Activated naive CD8-positive, alpha-beta T cell treated with anti-CD3 and anti-CD28 coated beads for 36 hours (primary cell): ENCODE measurements at places on chromosomes 2 and 18. TPM values are rescaled to one million over a fixed set of nuclear protein-coding genes. Genes with fewer than 3 reads are reported as not detected.

The LIPG gene
- 0.45 TPM for total RNA-seq

The BCL2 gene
- 67.3 TPM for total RNA-seq

The INO80C gene
- total RNA-seq, result 38.4 TPM

The FLACC1 gene
- total RNA-seq, result 1.3 TPM

The CCDC68 gene
- not detected for total RNA-seq

DNA sequence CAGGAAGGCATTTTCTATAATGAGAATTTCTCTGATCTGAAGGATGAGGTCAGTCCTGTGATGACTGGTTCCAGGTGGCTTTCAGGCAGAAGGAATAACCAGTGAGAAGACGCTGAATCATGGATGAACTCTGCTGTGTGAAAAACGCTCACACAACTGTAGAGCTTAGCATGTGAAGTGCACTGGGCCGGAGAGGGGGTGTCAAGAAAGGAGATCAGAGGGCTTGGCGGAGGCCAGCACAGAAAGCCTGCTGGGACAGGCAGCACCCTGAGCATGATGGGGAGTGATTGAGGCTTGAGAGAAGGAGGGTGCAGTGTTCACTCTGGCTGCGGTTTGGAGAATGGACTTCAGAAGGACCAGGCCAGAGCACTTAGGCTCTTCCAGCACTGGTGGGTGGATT lies 236.5 kb downstream of the TPGS2 start:
- no peaks in the 10 kb centered on the region for H3K27me3 ChIP-seq
- H3K27ac ChIP-seq, result no peak overlapping the region
- H3K4me1 ChIP-seq, result no peaks in the 10 kb centered on the region
- no peak for DNase-seq

DNA sequence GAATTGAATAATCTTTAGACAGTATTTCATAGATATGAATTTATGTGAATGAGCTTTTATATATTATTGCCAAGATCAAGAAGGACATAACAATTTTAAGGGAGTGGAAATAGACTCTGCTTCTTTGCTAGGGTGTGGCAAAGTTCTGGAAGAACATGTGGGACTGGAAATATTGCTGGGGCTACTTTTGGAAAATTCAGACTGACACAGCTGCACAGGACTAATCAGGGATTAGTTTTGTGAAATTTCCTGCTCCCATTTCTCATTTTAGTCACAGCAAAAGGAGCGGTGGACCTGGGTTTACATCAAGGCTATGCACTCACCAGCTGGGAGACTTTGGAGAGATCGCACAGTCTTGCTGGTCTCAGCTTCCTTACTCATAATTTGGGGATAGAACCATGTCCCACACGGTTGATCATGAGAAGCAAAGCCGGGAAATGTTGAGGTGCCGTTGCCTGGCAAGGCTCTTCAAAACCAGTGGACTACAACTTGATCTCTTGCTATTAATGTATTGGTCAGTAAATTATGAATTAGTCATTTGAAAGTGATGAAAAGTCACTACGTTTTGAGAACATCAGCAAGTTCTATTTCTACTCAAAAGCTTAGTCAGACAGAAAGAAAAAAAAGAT lies 42.4 kb downstream of the IL1RL2 start:
- peaks cover 2% of the 10 kb centered on the region for H3K27me3 ChIP-seq
- peaks cover 45% of the 10 kb centered on the region for H3K4me1 ChIP-seq
- H3K36me3 ChIP-seq, result peaks cover 3% of the 10 kb centered on the region
- no peak overlapping the region for H3K4me3 ChIP-seq
- DNase-seq, result no peak
- H3K27ac ChIP-seq, result no peak overlapping the region

- peaks cover 48% of the 10 kb centered on the region for H3K4me1 ChIP-seq
- peaks cover 3% of the 10 kb centered on the region for H3K36me3 ChIP-seq
- DNase-seq, result no peak
- peak overlapping the region; percentile 40 for H3K27ac ChIP-seq
Measured at GRCh38 chr2:157891643-157892041, 15.5 kb upstream of the ACVR1 start.

DNA sequence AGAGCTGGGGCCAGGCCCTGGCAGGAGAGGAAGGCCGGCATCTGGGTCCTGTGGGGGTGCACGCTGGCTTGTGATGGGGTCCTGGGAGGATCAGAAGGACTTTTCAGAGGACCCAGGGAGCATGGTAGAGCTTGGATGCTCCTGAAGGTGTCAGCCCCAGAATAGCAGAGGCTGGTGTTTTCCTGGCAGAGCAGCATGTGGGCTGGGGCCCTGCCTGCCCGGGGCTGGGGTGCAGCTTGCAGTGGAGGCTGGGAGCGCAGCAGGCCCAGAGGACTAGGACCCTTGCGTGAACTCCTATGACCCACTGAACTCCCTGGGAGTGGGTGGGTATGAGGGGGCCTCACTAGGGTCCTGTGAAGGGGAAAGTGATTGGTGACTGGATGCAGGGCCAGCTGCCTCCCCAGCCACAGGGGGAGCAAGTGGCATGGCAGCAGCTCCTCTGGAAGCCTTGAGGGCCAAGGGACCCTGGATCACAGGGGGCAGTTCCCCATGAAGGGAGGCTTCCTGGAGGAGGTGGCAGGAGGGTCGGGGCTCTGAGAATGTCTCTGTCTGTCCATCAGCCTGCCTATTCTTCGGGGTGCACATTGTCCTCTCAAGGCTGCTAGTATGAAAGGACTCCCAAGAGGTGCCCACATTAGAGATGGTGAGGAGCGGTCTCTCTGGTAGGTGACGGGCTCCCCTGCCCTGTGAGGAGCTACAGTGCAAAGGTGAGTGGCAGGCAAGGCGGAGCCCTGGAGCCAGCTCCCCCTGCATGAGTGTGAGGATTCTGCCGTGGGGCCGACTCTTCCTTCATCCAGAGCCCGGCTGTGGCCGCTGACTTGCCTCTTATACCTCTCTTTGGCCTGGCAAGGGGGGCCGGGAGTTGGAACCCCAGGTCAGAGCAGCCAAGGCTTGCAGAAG lies 249.0 kb downstream of the DYSF start:
- H3K4me3 ChIP-seq, result no peak overlapping the region
- no peaks in the 10 kb centered on the region for H3K4me1 ChIP-seq
- H3K27ac ChIP-seq, result no peak overlapping the region

- H3K27me3 ChIP-seq, result no peaks in the 10 kb centered on the region
- no peak overlapping the region for H3K4me3 ChIP-seq
- H3K4me1 ChIP-seq, result no peaks in the 10 kb centered on the region
- DNase-seq, result no peak
- H3K36me3 ChIP-seq, result peaks cover 26% of the 10 kb centered on the region
Measured at GRCh38 chr2:171307560-171307959, 126.2 kb downstream of the METTL8 start.

DNA sequence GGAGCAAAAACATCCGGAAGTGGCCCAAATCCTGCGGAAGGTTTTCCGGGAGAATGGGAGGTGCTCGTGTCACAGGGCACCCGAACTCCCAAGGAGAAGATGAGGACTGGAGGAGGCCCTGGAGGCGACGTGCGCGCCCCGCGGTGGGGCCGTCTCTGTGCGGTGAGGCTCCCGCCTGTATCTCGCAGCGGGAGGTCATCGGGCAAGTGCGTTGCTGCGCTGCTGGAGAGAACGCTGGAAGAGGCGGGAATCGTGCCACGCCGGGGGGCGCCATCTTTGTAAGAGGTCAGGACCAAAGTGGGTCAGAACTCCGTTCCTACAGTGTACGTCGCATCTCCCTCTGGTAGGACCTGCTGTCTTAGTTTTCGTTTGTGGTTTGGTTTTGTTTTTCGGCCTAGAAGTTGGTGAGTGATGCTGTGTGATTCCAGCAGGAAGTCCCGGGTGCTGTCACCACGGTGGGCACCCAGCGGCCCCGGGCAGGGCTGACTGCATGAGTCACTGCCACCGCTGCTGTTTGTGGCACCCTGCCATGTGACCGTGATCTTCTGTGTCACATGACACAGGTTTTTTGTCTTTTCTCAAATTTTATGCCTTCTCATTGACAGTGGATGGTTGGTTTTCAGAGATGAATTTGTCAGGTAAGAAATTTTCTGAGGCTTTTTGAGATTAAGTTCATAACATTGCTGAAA lies 21.5 kb upstream of the ATP9B start:
- no peaks in the 10 kb centered on the region for H3K36me3 ChIP-seq
- no peak overlapping the region for H3K27ac ChIP-seq
- peaks cover 3% of the 10 kb centered on the region for H3K27me3 ChIP-seq
- no peak for DNase-seq
- H3K4me1 ChIP-seq, result no peaks in the 10 kb centered on the region

- no peaks in the 10 kb centered on the region for H3K36me3 ChIP-seq
- H3K4me3 ChIP-seq, result no peak overlapping the region
- no peak overlapping the region for H3K27ac ChIP-seq
- peaks cover 3% of the 10 kb centered on the region for H3K27me3 ChIP-seq
Measured at GRCh38 chr2:94762600-94762999, 108.6 kb upstream of the TEKT4 start.

DNA sequence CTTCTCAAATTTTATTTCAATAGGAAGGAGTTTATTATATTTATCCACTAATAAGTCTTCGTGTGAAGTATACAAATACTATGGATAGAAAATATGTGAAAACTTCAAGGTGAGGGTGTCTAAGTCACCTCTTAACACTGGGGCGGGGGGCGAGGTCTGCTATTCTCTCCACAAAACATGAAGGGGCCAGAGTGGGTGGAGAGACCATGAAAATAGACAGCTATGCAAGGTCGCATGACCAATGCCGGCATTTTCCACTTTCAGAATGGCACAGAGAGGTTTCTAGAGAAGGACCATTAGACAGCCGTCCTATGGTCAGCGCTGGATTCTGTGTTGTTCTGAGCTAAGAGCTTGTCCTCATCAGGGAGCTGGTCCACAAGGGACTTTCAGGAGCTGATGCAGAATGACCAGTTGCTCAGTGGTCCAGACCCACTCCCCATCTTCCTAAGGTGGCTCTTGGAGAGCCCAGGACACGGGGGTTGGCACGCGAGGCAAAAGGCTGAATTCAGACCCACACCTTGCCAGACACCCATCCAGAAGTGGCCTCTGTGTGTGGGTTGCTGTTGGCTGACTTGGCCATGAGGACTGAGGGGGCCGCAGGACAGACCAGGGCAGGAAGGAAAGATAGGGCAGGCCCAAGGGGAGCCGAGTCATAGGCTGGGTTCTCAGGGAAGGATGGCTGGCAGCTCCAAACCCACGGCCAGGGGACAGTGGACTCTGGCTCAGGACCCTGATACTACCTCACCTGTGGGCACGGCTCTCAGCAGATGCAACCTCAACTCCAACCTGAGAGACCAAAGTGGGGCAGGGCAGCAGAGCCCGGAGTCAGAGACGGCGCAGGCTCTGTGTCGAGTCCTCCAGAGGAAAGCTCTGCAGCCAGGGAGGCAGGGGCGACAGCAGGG lies 69.8 kb downstream of the NDUFA10 start:
- DNase-seq, result no peak
- H3K27ac ChIP-seq, result no peak overlapping the region
- H3K4me3 ChIP-seq, result no peak overlapping the region

DNA sequence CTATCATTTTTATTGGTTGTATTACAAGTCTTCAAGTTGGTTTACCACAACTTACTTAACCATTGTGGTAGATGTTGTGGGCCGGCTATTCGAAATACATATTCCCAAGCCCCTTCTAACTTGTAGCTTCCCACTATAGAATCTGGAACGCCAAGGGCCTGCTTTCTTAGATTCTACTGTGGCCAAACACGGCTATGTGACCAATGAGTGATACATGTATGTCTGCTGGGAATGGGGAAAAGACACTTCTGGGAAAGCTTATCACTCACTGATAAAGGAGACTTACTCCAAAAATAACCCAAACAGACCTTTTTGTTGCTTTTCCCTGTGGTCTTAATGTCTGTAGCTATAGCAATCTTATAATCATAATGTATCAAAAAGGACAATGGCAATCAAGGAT lies 24.5 kb downstream of the STRN start:
- no peaks in the 10 kb centered on the region for H3K4me1 ChIP-seq
- H3K27ac ChIP-seq, result no peak overlapping the region
- no peaks in the 10 kb centered on the region for H3K27me3 ChIP-seq
- no peak overlapping the region for H3K4me3 ChIP-seq
- peaks cover 8% of the 10 kb centered on the region for H3K36me3 ChIP-seq
- DNase-seq, result no peak

GRCh38 chr2:240136013-240136670 lies at the start of gene COPS9:
Gene COPS9 (minus strand): TSS chr2:240136305. CDS start chr2:240136284, 21 bp downstream.
- H3K27me3 ChIP-seq, result no peaks in the 10 kb centered on the region
- peak; percentile 89 for DNase-seq
- peak within 1 kb of the TSS; percentile 91 for H3K27ac ChIP-seq
- peak within 1 kb of the TSS; percentile 93 for H3K4me3 ChIP-seq

DNA sequence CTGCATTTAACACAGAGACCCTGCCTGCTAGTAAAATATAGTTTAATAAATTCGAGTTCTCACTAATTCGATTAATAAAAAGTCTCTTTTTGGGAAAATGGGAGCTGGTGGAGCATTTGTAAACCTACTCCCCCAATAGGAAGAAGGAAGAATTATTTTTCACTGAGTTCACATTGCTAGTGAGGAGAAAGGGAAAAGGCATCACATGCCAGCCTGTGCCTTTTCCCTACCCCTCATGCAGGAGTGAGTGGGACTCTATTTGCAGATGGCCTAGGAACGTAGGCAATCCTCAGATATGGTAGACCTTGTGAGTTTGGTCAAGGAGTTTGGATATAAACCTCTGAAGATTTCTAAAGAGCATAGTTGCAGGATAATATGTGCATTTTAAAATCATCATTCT lies 218.4 kb upstream of the TRIB2 start:
- peak overlapping the region; percentile 72 for H3K27ac ChIP-seq
- DNase-seq, result no peak
- no peak overlapping the region for H3K4me3 ChIP-seq

- peaks cover 86% of the 10 kb centered on the region for H3K4me1 ChIP-seq
- DNase-seq, result no peak
- no peak overlapping the region for H3K4me3 ChIP-seq
- peak overlapping the region; percentile 97 for H3K27ac ChIP-seq
Measured at GRCh38 chr2:105791229-105791628, 46.5 kb downstream of the NCK2 start.

- H3K27me3 ChIP-seq, result no peaks in the 10 kb centered on the region
- H3K4me3 ChIP-seq, result no peak overlapping the region
- DNase-seq, result no peak
- H3K27ac ChIP-seq, result no peak overlapping the region
- peaks cover 10% of the 10 kb centered on the region for H3K36me3 ChIP-seq
Measured at GRCh38 chr2:29166242-29167039, 51.2 kb downstream of the CLIP4 start.

GRCh38 chr2:183898641-183899040 lies 699.7 kb upstream of the ZNF804A start:
- no peaks in the 10 kb centered on the region for H3K36me3 ChIP-seq
- H3K27ac ChIP-seq, result no peak overlapping the region
- no peaks in the 10 kb centered on the region for H3K27me3 ChIP-seq
- no peak overlapping the region for H3K4me3 ChIP-seq
- H3K4me1 ChIP-seq, result no peaks in the 10 kb centered on the region

DNA sequence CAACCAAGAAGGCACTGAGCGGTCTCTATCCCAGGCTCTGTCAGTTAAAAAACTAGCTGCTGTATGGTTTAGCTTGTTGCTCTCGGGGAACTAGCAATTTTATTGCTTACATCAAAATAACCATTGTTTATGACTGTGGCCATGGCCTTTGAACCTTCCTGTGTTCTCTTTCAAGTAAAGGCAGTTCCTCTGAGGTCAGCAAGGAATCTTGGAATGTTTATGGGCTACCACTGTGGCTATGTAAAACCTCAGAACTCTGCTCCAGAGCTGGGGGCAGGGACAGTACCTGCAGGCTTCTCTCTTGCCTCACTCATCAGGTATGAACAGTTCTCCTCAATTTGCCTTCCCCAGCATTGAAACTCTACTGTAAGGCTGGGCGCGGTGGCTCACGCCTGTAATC lies 416.0 kb upstream of the NETO1 start:
- H3K36me3 ChIP-seq, result no peaks in the 10 kb centered on the region
- no peak overlapping the region for H3K27ac ChIP-seq
